ENCODE measurements at places on chromosomes 2 and 18.

- no peak for DNase-seq
Observed at GRCh38 chr2:150695451-150696135, 208.1 kb upstream of the RND3 start.

GRCh38 chr2:121584741-121585140, 54.1 kb downstream of the RNU4ATAC start:
- DNase-seq, result no peak

DNA sequence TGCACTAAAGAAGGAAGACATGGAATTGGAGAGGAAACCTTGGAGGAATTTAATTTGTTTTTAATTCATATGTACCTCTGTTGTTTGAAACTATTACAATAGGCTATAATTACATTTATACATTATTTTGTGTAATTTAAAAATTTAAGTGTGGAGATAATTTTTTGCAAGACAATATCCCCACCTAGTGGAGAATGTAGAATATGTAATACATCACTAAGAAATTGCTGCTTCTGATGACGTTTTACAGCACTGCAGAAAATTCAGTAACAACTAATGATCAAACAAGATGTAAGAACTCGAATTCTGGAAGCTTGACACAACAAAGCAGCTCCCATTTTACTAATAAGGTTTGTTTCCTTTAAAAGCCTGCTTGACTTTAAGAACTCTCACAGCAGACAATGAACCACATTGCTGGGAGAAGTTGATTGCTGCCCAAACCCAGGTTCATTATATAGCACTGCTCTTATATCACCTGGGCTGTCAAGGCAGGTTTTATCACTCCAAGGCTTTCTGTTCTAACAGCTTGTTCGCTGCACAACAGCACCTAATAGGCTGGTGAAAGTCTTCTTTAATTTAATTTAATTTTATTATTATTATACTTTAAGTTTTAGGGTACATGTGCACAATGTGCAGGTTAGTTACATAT, 53.4 kb downstream of the THADA start:
- no peak for DNase-seq

- peak; percentile 25 for DNase-seq
Observed at GRCh38 chr2:239369631-239370161, 31.1 kb downstream of the HDAC4 start.

DNA sequence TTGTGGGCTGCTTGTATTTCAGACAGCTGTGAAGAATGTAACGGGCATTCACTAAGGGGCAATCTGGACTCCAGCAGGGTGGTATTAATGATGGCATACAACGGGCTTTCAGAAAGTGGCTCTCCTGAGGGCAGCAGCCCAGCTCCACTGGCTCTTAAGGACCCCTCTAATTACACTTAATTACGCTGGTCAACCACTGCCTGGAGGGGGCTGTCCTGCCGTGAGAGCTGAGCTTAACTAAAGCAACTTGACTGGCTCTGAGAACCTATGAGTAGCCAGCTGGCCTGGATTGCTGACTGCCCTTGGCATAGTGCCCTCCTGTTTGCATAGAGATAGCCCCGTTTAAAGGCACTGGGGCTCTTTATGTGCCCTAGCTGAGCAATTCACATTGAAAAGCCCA, 3.8 kb downstream of the LIPG start:
- DNase-seq, result peak; percentile 45

Measured in Daoy (cell line).